Heart right ventricle (tissue), 16 donors: ENCODE measurements at places on chromosomes 2 and 18. TPM values are rescaled to one million over a fixed set of nuclear protein-coding genes. Genes with fewer than 3 reads are reported as not detected.
A peak's percentile ranks its signal among the peaks of the same experiment; 100 is the strongest.

Gene PRSS56
- not detected for total RNA-seq

Gene SKOR2
- not detected for total RNA-seq

Gene UGT1A6
- not detected for total RNA-seq

Gene NYAP2
- not detected for total RNA-seq

Gene LCT
- total RNA-seq, result not detected

GRCh38 chr2:18804536-18804935 lies 215.2 kb upstream of the NT5C1B start:
- DNase-seq, result no peak

DNA sequence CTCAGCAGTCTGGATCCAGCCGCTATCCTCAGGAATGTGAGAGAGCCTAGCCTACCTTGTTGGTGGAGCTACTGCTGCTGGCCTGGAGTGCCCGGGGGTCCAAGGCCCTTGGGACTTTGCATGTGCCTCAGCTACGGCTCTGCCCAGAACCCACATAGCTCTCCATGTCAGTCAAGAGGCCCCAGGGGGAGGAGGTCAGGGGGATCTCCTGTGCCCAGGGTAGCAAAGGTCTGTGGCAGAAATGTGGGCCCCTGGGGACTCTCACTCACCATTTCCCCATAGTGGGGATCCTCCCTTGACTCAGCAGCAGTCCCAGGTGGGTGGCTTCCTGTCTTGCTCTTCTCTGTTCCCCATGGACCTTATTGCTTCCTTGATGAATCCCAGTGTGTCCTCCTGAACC lies 342.7 kb upstream of the CHAC2 start:
- DNase-seq, result no peak

DNA sequence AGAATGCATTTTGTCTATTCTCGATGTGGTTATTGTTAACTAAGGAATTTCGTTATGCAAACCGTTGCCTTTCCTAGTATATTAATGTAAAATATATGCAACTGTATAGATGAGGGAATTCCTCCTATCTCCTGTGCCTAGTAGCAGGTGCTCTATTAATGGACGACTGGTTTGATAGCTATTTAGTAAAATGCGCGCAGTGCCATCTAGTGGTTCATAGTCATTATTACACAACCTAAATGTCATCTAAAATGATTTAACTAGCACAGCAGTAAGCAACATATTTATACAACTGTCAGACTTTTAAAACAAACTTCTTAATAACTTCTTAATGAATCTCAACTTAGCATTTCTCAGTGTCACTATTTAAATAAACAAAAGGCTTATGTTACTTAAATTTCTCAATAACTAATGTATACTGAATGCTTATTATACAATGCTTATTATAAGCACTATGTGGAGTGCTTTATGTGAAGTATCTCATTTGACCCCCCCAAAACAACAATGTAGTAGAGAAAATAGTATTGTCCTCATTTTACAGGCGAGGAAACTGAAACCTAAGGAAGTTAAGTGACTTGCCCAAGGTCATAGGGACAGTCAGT lies 77.9 kb downstream of the DTNA start:
- peak; percentile 40 for DNase-seq

GRCh38 chr2:53969285-53969967 lies 1.4 kb downstream of the PSME4 start:
- DNase-seq, result no peak

DNA sequence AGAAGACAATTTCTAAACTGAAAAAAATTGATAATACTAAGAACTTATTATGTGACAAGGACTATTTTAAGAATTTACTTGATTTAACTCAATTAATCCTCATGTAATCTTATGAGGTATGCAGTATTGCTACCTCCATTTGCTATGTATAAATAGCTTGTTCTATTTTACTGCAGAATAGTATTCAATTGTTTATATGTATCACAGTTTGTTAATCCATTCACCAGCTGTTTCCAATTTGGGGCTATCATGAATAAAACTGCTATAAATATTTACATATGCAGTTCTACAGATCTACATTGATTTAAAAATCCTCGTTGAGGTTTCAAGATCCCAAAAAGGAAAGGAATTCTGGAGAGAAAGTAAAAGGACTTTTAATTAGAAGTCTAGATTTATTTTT lies 54.8 kb upstream of the DOCK10 start:
- DNase-seq, result no peak

- no peak for DNase-seq
Observed at GRCh38 chr2:15038366-15039364, 406.1 kb downstream of the LRATD1 start.

DNA sequence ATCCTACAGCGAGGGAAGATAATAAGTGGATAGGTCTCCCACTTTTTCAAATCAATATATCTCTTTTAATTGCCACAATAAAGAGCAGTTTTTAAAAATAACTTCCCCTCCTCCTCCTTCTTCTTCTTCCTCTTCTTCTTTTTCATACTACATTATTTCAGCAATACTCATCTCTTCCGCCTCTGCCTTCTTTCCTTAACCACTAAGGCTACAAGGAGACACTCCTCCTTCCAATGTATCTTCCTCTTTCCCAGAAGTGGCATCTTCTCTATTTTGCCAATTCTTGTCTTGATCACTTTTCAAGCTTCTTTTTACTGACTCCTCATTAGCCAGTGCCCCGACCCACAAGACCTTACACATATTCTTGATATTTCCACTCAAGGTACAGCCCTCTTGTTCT lies 546.6 kb upstream of the CHAC2 start:
- no peak for DNase-seq

GRCh38 chr18:31399306-31400032 lies 22.9 kb downstream of the DSG4 start:
- DNase-seq, result no peak

DNA sequence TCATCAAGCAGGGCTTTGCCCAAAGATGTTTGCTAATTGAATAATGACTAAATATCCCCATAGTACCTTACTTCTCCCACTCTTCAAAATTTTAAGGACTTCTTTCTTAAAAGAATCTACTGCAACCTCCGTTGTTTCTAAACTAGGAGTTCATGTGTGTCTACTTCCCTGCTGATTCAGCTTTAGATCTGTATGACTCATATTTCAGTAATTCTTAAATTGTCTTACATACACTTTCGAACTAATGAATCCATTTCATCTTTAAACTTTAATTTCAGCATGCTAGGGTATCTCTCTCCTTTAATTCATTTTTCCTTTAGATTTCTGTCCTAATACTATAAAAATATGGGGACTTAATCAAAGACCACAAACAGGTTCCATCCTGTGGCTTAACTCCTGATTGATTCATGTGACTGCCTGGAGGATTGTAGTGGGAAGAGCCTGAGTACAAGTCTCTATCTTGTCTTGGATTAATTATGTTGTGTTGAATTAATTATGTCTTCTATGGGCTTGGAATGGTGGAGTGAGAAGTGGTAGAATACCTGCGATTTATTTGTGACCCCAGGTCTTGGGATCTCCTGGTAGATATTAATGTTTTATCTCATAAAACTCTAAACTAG lies 24.9 kb upstream of the COL5A2 start:
- no peak for DNase-seq

GRCh38 chr2:203453858-203454451 lies 81.1 kb downstream of the RAPH1 start:
- DNase-seq, result peak; percentile 36

DNA sequence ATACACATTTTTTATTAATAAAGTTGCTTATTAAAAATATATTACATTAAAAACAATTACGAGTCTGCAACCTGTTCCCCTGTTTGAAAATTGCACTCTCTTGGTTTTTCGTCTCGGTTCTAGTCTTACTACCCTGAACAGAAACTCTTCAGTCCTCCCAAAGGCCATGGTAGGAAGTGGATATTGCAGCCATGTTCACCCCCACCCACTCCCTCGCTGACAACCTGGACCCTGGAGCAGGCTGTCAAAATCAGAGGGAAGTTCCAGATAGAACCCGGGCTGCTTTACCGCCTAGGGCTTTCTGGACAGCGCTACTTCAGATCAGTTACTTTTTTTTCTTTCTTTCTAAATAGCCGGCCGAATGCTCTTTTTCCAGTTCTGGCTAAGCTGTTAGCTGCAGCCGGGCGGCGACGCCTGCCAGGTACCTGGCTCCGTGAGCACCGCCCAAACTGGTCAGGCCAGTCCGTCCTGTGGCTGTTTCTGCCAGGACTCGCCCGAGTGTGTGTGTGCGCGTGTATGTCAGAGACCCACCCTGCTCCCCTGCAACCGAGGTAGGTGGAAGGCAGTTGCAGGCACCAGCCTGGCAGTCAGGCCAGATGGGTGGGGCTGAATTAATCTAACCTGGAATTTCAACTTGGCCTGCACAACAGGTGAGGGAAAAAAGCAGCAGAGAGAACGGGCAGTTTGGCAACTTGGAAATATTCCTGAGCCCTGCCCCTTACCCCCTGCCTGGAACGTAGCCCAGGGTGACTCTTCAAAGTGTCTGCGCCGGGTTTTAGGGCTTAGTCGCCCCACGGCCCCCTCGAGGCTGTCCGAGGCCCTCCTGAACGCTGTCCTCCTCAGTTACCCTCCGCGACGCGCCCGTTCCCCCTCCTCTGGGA lies 1.1 kb upstream of the TET3 start:
- DNase-seq, result no peak
